ENCODE measurements at places on chromosomes 11 and 22.

DNA sequence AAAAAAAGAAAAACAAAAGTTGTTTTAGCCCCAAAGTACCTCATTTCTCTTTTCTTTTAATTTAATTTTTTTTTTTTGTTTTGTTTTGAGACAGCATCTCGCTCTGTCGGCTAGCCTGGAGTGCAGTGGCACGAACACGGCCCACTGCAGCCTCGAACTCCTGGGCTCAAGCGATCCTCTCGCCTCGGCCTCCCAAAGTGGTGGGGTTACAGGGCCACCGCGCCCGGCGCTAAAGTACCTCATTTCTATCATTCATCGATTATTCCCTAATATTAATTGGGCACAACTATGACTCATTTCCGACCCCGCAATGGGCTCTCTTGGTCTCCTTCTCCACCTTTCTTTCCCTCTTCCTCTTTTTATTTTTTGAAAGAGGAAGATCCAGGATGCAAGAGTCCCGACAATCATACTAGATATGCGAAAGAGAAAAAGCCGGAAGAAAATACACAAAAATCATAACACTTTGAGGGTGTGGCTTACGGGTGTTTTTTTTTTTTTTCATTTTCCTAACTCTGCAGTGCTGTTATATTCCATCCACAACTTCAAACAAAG, 475 bp upstream of the AIP start:
- peak overlapping the region; percentile 99 for H3K27ac ChIP-seq
- H3K27me3 ChIP-seq: peaks cover 5% of the 10 kb centered on the region
- no peak for DNase-seq
- peaks cover 40% of the 10 kb centered on the region for H3K4me1 ChIP-seq
- H3K36me3 ChIP-seq: peaks cover 33% of the 10 kb centered on the region
- H3K4me3 ChIP-seq: peak overlapping the region; percentile 96

DNA sequence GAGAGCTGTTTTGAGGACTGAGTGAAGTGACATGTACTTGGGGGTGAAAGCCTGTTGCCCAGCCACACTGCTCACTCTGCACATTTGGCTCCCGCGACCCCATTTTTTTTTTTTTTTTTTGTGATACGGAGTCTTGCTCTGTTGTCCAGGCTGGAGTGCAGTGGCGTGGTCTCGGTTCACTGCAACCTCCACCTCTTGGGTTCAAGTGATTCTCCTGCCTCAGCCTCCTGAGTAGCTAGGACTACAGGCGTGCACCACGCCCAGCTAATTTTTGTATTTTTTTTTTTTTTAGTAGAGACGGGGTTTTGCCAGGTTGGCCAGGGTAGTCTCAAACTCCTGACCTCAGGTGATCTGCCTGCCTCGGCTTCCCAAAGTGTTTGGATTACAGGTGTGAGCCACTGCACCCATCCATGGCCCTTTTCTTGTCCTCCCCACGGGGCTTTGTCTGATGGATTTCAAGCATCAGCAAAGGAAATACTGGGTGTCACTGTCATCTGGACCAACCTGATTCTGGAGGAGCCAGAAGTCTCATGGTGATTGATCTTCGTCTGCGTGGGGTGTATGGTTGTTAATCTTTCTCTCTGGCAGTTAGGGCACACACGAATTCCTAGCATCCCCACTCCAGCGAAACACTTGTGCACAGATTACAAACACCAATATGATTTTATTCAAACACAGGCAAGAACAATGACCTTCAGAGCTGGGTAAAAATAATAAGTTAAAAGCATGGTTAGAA, 3.4 kb upstream of the UCP3 start:
- peaks cover 78% of the 10 kb centered on the region for H3K4me1 ChIP-seq
- H3K4me3 ChIP-seq: peak overlapping the region; percentile 53
- DNase-seq: peak; percentile 56
- peak overlapping the region; percentile 95 for H3K27ac ChIP-seq
- H3K36me3 ChIP-seq: peaks cover 17% of the 10 kb centered on the region
- no peaks in the 10 kb centered on the region for H3K27me3 ChIP-seq

GRCh38 chr22:46122511-46122971, 27.8 kb upstream of the PPARA start:
- H3K4me1 ChIP-seq: peaks cover 5% of the 10 kb centered on the region
- H3K27me3 ChIP-seq: no peaks in the 10 kb centered on the region
- H3K36me3 ChIP-seq: no peaks in the 10 kb centered on the region
- no peak overlapping the region for H3K4me3 ChIP-seq
- DNase-seq: peak; percentile 92
- no peak overlapping the region for H3K27ac ChIP-seq

- H3K27me3 ChIP-seq: no peaks in the 10 kb centered on the region
- H3K4me1 ChIP-seq: peaks cover 7% of the 10 kb centered on the region
- no peak for DNase-seq
- no peak overlapping the region for H3K27ac ChIP-seq
These were observed 13.5 kb downstream of the CCDC90B start for GRCh38 chr11:83272627-83273026.

- no peaks in the 10 kb centered on the region for H3K4me1 ChIP-seq
- DNase-seq: no peak
- H3K27ac ChIP-seq: no peak overlapping the region
- H3K36me3 ChIP-seq: peaks cover 24% of the 10 kb centered on the region
These were observed 96.9 kb downstream of the MTMR3 start for GRCh38 chr22:29979777-29980321.

DNA sequence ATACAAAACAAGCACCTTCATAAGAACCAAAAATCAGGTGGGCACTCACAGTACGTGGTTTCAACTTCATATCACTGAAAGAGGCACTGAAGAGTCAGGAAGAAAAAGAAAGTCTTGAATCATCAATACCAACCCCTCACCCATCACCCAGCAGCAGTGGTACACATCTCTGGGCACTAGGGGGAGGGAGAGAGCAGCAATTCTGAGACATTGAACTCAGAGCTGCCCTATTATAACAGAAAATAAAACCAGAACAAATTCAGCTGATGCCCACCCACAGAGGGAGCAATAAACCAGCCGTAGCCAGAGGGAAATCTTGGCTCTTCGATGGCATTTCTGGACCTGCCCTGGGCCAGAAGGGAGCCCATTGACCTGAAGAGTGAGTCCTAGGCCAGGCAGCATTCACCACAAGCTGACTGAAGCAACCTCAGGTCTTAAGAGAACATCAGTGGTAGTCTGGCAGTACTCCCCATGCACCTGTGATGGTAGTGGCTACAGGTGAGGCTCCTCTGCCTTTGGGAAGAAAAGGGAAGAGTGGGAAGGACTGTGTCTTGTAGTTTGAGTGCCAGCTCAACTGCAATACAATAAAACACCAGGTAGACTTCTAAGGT, 42.2 kb upstream of the FAM181B start:
- no peak overlapping the region for H3K4me3 ChIP-seq
- peak; percentile 84 for DNase-seq
- no peaks in the 10 kb centered on the region for H3K36me3 ChIP-seq
- peaks cover 21% of the 10 kb centered on the region for H3K27me3 ChIP-seq
- no peak overlapping the region for H3K27ac ChIP-seq

- no peak for DNase-seq
- H3K4me1 ChIP-seq: no peaks in the 10 kb centered on the region
- H3K27ac ChIP-seq: no peak overlapping the region
These were observed 157.6 kb downstream of the LDLRAD3 start for GRCh38 chr11:36101466-36101865.

GRCh38 chr22:45130891-45131290, 32.8 kb upstream of the NUP50 start:
- peaks cover 19% of the 10 kb centered on the region for H3K4me1 ChIP-seq
- DNase-seq: no peak
- peak overlapping the region; percentile 18 for H3K4me3 ChIP-seq
- peaks cover 1% of the 10 kb centered on the region for H3K27me3 ChIP-seq

DNA sequence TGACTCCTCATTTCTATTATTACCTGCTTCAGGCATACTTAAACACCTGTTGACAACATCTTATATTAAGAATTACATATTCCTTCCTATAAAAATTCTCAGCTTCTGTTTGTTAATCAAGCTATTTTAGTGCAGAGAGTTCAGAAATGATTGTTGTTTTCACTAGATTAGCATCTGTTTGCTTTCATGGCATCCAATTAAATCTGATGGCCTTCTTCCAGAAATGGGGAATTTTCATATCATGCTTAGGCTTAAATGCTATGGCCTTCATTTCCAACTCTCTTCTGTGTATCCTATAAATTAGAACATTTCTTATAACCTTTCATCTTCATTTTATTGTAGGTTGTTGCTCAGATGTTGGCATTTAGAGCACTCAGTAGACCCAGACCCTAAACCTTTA, 180.0 kb downstream of the WNT11 start:
- peaks cover 8% of the 10 kb centered on the region for H3K4me1 ChIP-seq
- no peak for DNase-seq
- no peak overlapping the region for H3K4me3 ChIP-seq
- peaks cover 15% of the 10 kb centered on the region for H3K36me3 ChIP-seq
- H3K27ac ChIP-seq: no peak overlapping the region

DNA sequence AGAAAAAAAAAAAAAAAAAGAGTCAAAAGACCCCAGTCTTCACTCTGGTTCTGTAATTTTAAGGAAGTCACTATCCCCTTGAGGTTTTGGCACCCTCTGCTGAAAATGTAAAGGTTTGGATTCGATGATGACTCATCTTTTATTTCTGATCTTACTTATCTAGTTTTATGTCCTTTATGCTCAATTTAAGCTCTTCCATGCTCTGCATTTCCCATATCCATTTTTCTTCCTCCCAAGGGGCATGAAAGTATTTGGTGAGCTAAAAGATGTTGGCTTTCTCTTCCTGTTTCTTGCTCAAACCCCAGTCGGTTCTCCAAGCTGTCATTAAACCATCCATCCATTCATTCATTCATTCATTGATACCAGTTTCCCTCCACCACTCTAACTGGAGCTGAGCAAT, 61.0 kb upstream of the CDON start:
- no peak overlapping the region for H3K27ac ChIP-seq
- no peak overlapping the region for H3K4me3 ChIP-seq
- no peaks in the 10 kb centered on the region for H3K36me3 ChIP-seq
- H3K4me1 ChIP-seq: no peaks in the 10 kb centered on the region
- peaks cover 7% of the 10 kb centered on the region for H3K27me3 ChIP-seq

DNA sequence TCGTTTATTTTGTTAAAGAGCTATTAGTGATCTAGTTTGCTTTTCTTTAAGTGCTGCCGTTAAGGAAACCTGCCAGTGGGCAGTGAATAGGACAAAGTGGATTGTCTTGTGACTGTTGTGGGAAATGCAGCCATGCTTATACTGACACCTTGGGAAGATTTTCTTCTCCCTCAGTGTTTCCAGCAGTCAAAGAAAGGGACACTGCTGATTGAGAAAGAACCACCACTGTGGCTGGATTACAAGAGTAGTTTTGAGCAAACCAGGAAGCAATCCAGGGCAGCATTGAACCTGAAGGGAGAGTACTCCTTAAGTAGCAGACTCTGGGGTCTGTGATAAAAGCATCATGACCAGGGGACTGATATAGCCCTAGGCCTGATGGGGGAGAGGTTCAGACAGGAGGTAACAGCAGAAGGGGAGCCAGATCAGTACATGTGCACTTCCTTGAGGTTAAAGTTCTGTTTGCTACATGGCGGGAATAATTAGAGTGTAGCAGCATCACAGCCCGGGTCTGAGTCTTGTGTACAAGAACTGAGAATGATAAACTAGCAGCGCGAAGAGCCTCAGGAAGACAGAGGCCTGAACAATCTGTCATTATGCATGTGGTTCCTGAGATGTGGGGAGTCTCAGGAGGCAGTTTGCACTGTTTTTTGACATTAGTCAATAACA, 167.8 kb downstream of the C11orf91 start:
- no peak for DNase-seq
- peaks cover 7% of the 10 kb centered on the region for H3K27me3 ChIP-seq
- no peak overlapping the region for H3K27ac ChIP-seq
- H3K4me1 ChIP-seq: no peaks in the 10 kb centered on the region

DNA sequence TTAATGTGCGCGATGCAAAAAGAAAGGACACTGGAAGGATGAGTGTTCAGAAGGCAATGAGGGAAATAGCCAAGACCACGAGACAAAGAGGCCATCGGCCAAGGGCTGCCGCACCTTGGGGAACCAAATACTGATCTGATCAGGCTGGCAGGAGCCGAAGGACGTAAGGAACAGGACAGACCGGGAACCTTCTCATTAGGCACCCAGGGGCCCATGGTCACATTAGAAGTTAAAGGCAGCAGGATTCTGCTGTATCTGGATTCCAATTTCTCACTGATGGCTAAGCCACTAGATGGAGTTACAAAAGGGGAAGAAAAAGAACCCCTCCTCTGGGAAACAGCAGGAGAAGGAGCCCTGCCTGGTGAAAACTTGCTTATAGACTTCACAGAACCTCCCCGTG, 28.8 kb upstream of the CPT1A start:
- peaks cover 35% of the 10 kb centered on the region for H3K27me3 ChIP-seq
- H3K4me3 ChIP-seq: peak overlapping the region; percentile 76
- no peak overlapping the region for H3K27ac ChIP-seq
- H3K36me3 ChIP-seq: no peaks in the 10 kb centered on the region

GRCh38 chr11:7428196-7428595, 57.1 kb upstream of the OLFML1 start:
- DNase-seq: no peak
- H3K27me3 ChIP-seq: peaks cover 1% of the 10 kb centered on the region
- H3K4me1 ChIP-seq: peaks cover 1% of the 10 kb centered on the region

DNA sequence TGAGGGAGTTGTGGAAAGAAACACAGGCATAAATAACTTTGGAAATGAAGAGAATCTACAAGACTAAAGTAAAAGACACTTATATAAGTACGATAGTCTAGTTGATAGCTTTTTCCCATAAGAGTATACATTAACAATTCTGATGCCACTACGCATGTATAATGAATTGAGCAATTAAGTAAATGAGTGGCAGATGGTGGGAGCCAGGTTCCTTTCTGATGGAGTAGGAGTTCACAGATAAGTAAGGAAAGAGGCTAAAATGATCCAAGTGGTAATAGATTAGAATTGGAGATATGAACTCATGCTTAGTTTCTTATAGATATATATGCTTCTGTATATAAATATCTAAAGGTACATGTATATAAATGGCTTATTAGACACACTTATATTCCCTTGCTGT, 368.3 kb downstream of the FAM181B start:
- no peaks in the 10 kb centered on the region for H3K36me3 ChIP-seq
- no peak for DNase-seq
- H3K27ac ChIP-seq: no peak overlapping the region

GRCh38 chr22:45473626-45474237, 29.0 kb upstream of the FBLN1 start:
- no peaks in the 10 kb centered on the region for H3K27me3 ChIP-seq
- H3K4me3 ChIP-seq: no peak overlapping the region
- H3K36me3 ChIP-seq: no peaks in the 10 kb centered on the region
- H3K4me1 ChIP-seq: no peaks in the 10 kb centered on the region

- H3K27me3 ChIP-seq: no peaks in the 10 kb centered on the region
- DNase-seq: no peak
- no peak overlapping the region for H3K27ac ChIP-seq
These were observed 90.3 kb downstream of the C11orf87 start for GRCh38 chr11:109512249-109512648.

- H3K27me3 ChIP-seq: no peaks in the 10 kb centered on the region
- H3K27ac ChIP-seq: no peak overlapping the region
- DNase-seq: no peak
These were observed 13.8 kb downstream of the LIF start for GRCh38 chr22:30232716-30233218.

DNA sequence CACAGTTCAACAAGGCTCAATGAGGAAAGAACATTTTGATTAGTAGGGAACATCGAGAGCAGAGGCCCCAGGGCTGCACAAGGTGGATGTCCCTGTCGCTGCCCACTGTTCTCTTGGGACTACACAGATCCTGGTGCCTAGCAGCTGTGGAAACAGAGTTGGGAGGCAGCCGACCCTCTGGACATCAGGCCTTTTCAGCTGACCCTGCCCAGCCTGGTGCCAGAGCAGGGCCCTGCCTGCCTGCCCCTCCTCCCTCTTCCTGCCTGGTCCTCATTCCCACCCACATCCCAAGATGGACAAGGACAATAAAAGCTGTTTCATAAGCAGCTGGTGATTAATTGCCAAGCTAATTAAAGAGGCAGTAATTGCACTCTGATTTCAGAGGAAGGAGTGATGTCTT, 60.7 kb downstream of the NFAM1 start:
- no peak for DNase-seq
- H3K4me1 ChIP-seq: peaks cover 19% of the 10 kb centered on the region
- peaks cover 23% of the 10 kb centered on the region for H3K27me3 ChIP-seq
- H3K36me3 ChIP-seq: no peaks in the 10 kb centered on the region
- H3K4me3 ChIP-seq: no peak overlapping the region

All from activated CD4-positive, alpha-beta T cell treated with anti-CD3 and anti-CD28 coated beads, Interleukin-2, amount 10 ng/mL, durations not matched to agents 24 days and 14 days (primary cell).